ENCODE measurements at places on chromosomes 7 and 10.
A peak's percentile ranks its signal among the peaks of the same experiment; 100 is the strongest.

GRCh38 chr7:135991906-135992305 is 14.7 kb upstream of the MTPN start:
- no peak for DNase-seq

DNA sequence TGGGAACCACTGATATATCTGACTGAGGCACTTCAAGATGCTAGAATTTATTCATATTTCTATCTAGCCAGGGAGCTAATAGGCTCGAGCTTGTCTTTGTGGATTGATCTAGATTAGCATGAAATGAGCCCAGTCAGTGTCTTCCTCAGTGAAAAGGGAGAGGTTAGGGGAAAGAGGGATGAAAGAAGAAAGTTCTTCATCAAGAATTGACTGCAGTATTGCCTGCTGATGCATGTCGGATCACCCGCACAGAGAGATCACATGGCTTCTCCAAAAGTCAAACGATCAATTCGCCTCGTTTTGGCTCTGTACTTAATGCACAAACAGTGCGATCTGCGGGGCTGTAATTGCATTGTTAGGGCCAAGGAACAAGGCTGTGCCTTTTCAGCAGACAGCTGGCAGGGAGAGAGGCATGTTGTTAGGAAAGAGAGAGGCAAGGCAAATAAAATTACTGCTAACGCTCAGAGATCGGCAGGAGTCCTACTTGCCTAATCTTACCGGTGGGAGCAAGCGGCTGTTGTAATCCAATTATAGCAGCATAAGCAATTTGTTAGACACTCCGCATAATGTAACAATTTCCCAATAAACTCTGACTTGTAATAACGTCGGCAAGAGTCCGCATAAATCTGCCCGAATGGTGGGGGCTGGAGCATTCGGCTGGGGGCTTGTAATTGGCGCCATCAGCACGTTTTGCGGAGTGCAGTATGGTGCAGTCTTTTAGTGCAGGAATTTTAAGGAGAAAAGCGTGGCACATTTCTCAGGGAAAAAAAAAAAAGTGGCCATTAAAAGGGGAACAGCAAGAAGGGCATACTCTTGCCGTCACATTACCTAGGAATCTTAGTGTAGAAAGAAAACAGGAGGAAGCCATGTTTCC is 102.1 kb downstream of the POLL start:
- no peak for DNase-seq

DNA sequence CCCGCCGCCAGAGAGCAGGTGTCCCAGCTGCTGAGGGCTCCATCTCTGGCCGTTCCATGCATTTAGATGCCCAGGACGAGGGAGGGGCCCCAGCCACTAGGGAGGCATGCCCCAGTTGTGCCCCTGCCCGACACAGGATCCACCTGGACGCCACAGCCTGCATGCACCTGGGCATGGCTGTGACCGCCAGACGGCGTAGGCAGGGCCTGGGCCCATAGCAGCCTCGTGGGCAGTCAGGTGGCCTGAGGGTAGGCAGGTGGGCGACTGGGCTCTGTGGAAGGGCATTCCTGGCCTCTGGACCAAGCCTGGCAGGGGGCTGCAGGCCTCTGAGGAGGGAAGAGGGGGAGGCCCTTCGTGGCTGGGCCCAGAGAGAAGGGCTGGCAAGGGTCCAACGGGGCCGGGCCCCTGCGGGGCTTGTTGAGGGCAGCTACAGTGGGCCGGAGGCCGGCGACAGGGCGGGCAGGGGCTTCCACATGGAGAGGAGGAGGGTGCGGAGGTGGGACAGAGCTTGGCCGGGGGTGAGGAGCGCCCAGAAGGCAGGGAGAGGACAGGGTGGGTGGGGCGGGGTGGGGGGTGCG is 76.0 kb upstream of the NKX6-2 start:
- DNase-seq: peak; percentile 3

- DNase-seq: no peak
Measured at GRCh38 chr10:31058795-31059703, 27.4 kb upstream of the ZNF438 start.

- DNase-seq: no peak
Measured at GRCh38 chr7:24017519-24017918, 266.5 kb upstream of the NPY start.

DNA sequence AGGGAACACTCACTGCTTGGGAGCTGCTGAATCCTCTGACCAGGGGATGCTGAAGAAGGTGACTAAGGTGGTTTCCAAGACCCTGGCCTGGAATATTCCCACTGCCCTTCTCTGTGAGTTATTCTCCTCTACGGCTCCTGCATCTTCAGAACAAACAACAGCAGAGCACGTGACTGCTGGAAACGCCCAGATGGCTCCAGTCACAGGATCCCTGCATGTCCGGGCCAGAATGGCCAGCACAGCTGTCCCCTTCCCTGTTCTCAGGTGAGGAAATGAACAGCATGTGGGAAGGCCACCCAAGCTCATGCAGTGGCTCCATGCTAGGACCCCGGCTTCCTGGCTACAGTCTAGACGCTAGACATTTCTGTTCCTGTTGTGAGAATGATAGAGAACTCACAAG is 43.1 kb downstream of the GHRHR start:
- no peak for DNase-seq

GRCh38 chr10:126337251-126337810 is 50.9 kb downstream of the ADAM12 start:
- no peak for DNase-seq

- DNase-seq: no peak
Measured at GRCh38 chr7:115634633-115635032, 395.9 kb downstream of the TFEC start.

All from activated naive CD4-positive, alpha-beta T cell treated with anti-CD3 and anti-CD28 coated beads for 36 hours (primary cell).